ENCODE measurements at places on chromosomes 1 and 21.

- DNase-seq = no peak
Observed at GRCh38 chr1:57423656-57424211, at the start of gene DAB1. Gene DAB1 (minus strand): TSS chr1:57424060. CDS start chr1:57291030, 133,030 bp downstream.

DNA sequence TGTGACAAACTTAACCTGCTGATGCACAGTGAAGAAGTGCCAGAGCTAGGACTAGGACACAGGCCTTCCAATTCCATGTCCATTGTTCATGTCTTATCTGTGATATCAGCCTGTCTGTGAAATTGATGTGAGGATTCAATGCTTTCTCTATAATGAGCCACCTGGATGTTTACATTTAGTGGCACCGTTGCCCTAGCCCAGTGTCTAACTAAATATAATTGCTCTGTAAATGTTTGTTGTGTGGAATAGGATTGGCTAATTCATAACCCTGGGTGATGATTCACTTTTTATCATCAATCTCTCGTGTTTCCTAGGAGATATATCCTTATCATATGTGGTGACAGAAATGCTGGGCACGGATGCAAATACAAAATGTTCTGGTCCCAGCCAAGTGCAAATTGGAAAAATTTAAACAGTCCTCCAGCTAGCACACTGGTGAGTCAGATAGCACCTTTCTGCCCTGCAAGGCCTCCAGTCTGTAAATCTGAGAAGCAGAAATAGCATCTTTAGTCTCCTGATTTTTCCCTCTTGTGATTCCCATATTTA lies 46.9 kb upstream of the GNG12 start:
- no peak for DNase-seq

DNA sequence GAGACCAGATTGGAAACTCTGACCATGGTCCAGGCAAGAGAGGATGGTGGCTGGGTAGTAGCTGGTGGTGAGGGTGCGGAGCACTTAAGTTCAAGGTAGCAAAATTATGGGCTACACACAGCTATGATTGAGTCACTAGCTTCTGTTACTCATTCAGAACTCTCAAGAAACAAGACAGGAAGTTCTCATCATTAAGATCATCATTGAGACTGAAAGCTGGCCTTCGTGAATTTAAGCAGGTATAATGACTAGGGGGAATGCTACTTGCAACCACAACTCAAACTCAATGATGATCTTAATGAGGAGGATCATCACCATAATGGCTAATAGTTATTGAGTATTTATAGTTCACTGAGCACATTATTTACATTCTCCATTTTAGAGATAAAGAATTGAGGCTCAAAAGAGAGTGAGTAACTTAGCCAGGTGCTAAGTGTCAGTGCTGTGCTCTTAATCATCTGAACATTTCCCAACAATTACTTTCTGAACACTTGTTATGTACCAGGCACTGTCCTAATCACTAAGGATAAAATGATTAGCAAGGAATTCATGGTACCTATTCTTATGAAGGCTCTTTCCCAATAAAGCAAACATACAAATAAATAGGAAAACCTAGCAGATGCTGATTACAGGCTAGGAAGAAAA lies 286.3 kb upstream of the C1orf105 start:
- no peak for DNase-seq

- DNase-seq = no peak
Observed at GRCh38 chr21:46021398-46021797, 39.8 kb downstream of the COL6A1 start.

GRCh38 chr1:101299710-101300109 lies 62.9 kb downstream of the S1PR1 start:
- DNase-seq = no peak

GRCh38 chr1:229310833-229311232 lies 32.0 kb downstream of the CCSAP start:
- no peak for DNase-seq

- DNase-seq = no peak
Observed at GRCh38 chr1:39508857-39509305, 17.4 kb downstream of the BMP8A start.

DNA sequence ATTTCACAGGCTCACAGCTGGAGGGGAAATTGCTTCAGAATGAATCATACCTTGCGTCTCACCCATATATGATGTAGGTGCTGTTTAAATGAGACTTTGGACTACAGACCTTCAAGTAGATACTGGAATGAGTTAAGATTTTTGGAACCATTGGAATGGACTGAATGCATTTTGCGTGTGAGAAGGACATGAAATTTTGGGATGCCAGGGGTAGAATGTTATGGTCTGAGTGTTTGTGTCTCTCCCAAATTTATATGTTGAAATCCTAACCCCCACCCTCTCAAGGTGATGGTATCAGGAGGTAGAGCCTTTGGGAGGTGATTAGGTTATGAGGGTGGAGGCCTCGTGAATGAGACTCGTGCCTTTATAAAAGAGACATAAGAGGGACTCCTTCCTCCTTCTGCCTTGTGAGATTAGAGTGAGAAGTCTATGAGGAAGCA lies 41.4 kb downstream of the KCNK1 start:
- DNase-seq = no peak

- no peak for DNase-seq
Observed at GRCh38 chr1:9721606-9722377, 70.3 kb downstream of the PIK3CD start.

DNA sequence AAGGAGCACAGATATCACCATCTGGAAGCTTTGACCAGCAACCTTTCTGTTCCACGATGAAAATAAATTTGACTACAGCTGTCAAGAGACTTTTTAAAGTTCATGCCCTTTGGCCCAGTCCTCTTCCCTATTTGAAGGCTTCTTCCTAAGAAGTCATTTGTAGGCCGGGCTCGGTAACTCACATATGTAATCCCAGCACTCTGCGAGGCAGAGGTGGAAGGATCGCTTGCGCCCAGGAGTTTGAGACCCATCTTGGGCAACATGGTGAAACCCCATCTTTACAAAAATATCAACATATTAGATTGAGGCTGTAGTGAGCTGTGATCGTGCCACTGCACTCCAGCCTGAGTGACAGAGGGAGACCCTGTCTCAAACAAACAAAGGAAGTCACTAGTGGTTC lies 58.3 kb upstream of the IFFO2 start:
- no peak for DNase-seq

GRCh38 chr1:93537396-93537795 lies 89.5 kb downstream of the FNBP1L start:
- DNase-seq = no peak

DNA sequence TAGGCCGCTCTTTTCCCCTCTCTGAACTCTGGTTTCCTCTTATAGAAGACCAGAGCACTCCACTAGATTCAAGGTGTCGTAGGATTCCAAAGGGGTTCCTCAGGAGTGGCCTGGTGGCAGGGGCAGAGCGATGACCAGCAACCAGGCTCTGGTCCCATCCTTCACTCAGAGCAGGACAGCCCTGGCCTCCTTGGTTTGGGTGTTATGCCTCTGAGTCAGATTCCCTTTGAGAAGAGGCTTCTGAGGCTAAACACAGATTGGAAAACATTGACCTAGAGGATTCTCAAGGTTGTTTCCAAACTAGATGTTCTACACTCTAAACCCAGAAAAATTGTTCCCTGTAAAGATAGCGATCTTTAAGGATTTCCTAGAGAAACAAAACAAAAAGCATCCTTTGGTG lies 49.8 kb upstream of the IKBKE start:
- DNase-seq = no peak

DNA sequence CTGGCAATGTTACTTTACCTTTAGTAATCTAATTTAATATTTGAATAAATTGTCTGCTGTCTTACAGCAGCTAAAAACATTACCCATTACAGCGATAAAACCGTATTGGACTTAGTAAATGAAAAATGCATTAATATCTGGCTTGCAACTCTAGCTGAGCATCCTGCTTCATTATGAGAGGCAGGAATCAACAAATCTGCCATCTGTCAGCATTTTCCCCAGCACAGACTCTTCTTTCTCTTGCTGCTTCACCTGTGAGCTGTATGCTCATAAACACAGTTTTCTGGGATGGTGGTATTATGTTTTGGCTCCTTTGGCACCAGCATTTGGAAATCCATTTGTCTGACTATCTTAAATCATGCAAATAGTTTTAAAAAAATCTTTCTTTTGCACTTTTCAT lies 487.1 kb downstream of the KCNT2 start:
- no peak for DNase-seq

GRCh38 chr1:36643371-36644270 lies 160.9 kb upstream of the CSF3R start:
- DNase-seq = no peak

DNA sequence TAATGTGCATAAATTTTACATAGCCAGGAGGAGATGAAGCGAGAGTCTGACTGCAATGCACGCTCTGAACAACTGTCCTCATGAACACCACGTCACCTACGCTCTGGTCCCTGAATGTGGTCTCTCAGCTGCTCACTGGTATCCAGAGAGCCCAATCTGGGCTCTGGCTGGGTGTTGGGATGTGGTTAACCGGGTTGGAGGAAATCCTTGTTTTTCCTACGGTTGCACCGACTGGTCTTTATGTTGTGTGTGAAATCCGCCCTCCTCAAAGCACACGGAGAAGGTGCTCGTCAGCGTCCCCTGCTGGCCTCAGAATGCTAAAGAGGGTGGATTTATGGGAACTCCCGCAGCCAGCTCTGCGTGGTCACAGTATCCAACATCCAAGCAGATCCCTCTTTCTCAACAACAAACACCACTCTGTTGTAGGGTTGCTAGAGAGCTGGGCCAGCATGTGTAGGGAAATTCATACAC lies 51.8 kb upstream of the FAM89A start:
- no peak for DNase-seq

GRCh38 chr21:45506241-45506817 lies 35.9 kb downstream of the SLC19A1 start:
- DNase-seq = peak; percentile 12

- no peak for DNase-seq
Observed at GRCh38 chr1:171243878-171244277, 4.4 kb upstream of the FMO1 start.

DNA sequence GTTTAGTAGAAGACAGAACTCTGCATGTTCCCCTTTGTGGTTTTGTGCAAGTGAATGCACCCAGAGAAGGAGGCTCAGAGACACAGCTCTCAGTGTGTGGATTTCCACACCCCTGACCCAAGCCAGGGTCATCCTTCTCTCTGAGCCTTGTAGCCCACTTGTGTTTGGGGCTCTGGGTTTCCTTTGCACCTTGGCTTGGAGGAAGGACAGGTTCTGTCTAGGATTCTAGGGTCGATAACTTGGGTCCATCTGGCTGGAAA lies 27.2 kb downstream of the MYOG start:
- DNase-seq = no peak

- DNase-seq = no peak
Observed at GRCh38 chr1:248822148-248823032, 3.3 kb downstream of the SH3BP5L start.

GRCh38 chr1:50893466-50893865 lies 66.6 kb downstream of the FAF1 start:
- no peak for DNase-seq

- peak; percentile 73 for DNase-seq
Observed at GRCh38 chr1:9900142-9901043, 9.7 kb downstream of the CTNNBIP1 start.

DNA sequence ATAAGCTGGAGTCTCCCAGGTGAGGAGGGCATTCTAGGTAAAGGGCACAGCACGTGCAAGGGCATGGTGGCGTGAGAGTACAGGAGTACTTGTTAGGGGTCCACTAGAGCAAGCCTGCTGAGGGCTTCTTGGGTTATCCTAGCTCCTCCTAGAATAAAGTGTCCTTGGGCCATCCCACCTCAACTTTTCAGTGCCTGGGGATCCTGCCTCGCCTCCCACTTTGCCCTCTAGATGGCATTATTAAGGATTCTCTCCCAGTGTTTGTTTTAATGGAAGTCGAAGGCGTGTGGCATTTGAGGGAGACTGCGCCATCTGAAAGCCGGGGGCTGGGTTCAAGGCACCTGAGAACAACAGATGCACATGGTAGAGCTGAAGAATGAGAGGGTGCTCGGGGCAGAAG lies 74.5 kb upstream of the SELENON start:
- DNase-seq = no peak

DNA sequence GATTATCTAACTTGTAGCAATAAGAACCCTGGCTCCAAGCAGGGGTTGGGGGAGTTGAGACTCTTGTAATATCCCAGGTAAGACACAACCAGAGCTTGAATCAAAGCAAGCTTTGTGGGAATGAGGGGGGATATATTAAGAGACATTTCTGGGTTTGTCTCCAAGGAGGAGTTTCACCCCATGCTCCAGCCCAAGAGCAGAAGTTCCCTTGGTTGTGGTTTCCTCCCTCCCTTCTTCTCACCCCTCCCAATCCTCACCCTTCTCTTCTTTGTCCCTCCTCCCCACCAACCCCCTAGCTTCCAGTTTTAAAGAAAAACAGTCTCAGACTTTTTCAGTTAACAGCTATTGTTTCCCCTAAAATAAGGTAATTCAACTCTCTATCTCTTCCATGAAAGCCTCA lies 11.9 kb downstream of the TRAF3IP3 start:
- no peak for DNase-seq

DNA sequence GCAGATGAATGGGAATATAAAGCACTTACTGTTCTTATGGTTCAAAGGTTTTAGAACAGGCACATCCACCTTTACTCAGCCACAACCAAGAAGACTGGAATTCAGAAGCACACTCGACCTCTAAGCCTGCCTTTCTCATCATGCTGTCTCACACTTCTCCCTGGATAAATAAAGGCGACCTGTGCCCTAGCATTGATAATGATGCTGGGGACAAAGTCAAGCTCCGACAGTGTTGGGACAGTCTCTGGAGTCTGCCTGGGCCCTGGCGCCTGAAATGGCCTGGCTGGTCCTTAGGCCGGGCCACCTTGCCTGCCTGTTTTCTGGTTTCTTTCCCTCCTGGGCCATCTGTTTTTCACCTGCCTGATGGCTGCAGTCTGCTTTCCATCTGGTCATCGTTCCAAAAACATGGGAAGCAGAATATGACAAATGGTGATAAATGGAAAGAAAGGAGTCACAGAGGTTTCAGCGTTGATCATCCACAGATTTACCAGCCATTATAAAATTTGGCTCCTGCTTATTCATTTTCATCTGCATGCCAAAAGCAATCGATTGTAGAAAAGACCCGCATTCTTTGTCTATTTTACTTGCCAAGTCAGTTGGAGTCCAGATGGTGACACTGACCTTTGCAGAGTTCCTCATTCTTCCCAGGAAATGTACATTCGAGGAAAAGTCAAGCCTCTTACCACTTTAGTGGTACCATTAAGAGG lies 91.2 kb upstream of the KCNJ15 start:
- DNase-seq = no peak

DNA sequence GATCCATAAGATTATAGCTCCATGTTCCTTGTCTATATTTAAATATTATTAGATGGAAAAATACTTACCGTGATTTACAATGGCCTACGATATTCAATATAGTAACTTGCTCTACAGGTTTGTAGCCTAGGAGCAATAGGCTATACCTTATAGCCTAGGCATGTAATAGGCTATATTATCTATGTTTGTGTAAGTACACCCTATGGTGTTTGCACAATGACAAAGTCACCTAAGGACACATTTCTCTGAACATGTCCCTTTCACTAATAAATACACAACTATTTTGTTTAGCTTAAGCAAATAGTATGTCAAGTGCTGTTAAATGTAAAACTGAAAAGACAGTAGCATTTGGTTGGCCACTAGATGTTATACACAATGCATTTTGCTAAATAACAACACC lies 248.9 kb upstream of the ADGRL4 start:
- DNase-seq = no peak

All from left cardiac atrium (tissue), 4 donors.